Vagina (tissue), 2 donors: ENCODE measurements at places on chromosomes 11 and 22. TPM values are rescaled to one million over a fixed set of nuclear protein-coding genes. Genes with fewer than 3 reads are reported as not detected.

DNA sequence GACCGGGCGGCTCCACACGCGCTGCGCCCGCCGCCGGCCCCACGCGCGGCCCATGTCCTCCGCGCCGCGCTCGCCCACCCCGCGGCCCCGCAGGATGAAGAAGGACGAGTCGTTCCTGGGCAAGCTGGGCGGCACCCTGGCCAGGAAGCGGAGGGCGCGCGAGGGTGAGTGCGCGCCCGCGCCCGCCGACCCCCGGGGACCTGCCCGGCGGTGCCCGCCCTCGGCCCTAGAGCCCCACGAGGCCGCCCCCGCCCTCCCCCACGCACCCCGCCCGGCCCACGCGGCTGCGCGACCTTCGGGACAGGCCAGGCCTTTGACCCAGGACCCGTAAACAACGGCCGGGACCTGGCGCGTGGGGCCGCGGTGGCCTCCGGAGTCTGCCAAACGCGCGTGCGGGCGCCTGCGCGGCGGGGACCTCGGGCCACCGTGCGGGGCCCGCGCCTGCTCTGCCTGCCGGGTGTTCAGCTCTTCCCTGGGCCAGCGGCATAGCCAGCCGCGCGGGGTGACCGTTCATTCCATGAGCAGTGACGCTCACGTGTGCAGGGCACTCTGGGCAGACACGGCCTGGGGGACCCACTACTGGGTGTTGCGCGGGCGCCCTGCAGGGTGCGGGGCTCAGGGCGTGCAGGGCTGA, at the start of gene PARVB:
PARVB (plus strand) TSS at position 15 of the 634 bp plus-strand sequence; CDS start at position 53, 38 bp downstream.
- peak within 1 kb of the TSS; percentile 56 for H3K4me3 ChIP-seq
- H3K27ac ChIP-seq, result peak within 1 kb of the TSS; percentile 81
- DNase-seq, result no peak
- H3K36me3 ChIP-seq, result no peaks in the 10 kb centered on the region
- no peaks in the 10 kb centered on the region for H3K27me3 ChIP-seq

DNA sequence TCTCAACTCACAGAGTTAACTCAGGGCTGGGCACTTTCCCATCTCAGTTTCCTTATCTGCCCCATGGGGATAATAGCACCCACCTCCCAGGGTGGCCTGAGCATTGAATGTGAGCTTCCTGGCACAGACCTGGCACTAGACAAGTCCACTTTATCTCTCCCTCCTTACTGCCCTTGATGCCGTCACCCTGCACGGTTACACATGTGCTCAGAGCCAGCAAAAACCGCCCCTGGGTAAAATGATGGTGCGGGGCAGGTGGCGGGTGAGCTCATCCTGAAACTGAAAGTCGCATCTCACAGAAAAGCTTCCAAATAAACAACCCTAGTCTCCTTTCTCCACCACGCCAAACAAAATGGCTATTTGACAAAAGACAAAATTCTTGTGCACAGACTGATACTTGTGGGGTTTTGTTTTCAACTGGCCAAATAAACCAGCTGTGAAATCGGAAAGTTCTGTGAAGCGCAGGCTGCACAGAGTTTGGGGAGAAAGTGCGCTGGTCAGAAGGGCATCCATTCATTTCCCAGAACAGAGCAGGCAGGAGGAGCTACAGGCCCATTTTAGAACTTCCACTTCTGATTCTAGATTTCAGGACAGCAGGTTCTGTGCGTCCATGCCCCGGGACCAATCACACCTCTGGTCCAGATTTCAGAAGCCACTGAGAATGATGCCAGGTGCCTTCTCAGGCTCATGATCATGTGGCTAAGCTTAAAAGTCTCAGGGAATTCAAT, 138.1 kb downstream of the SHANK2 start:
- DNase-seq, result no peak
- no peaks in the 10 kb centered on the region for H3K27me3 ChIP-seq
- H3K4me1 ChIP-seq, result no peaks in the 10 kb centered on the region
- no peak overlapping the region for H3K4me3 ChIP-seq
- no peaks in the 10 kb centered on the region for H3K36me3 ChIP-seq
- H3K27ac ChIP-seq, result no peak overlapping the region

GRCh38 chr22:39631381-39632286, 61.1 kb downstream of the CACNA1I start:
- H3K4me1 ChIP-seq, result no peaks in the 10 kb centered on the region
- H3K4me3 ChIP-seq, result no peak overlapping the region
- no peak for DNase-seq

ESAM gene
- 34.9 TPM for total RNA-seq

NXPE4 gene
- total RNA-seq, result not detected
